ENCODE measurements at places on chromosomes 6 and 20.

DNA sequence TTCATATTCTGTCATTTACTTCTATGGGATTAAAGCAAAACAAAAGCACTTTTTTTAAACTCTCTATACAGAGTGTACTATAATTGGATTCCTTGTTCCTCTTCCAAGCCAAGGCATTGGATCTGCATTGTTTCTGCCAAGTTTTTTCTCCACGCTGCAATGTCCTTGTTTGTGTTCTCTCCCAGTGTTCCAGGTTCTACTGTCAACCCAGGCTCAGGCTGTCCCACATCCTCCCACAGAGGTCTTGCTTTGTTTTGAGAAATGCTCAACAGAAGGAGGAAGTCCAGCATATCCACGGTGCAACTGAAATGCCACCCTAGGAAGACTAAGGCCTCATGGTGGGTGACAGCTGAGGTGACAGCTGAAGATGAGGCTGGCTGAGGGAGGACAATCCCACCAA, 287.1 kb upstream of the PRDM1 start:
- DNase-seq: no peak

- no peak for DNase-seq
Measured at GRCh38 chr20:43870484-43870883, 44.2 kb upstream of the TOX2 start.

DNA sequence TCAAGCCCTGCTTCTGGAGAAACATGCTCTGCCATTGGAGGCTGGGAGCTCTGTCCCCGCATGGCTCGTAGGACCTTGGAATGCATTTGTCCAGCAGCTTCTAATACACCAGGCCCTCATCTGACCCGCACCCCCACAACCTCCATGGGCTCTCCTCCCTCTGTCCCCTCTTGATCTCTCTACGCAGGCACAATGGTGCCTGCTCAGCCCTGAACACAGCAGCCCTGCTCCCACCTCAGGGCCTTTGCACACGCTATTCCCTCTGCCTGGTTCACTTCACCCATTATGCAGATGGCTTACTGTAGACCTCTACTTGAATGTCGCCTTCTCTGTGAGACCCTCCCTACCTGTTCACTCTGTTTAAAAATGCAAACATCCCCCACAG, 27.0 kb upstream of the PTGIS start:
- DNase-seq: no peak

DNA sequence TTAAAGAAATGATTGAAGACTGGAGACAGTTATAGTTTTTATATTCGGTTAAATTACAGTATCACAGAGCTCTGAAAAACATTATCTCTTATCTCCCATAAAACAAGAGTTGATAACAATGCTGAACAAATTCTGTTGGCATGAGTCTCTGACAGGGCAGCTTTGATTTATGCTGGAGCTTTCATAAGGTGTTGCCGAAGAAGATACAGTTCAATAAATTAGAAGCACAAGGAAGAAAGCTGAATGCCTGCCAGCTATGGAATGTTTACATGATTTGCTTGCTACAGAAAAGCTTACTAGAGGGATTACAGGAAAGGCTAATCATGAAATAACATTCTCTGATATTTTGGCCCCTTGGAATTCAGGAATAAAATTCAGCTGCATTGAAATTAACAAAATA, 431.9 kb upstream of the GJE1 start:
- no peak for DNase-seq

DNA sequence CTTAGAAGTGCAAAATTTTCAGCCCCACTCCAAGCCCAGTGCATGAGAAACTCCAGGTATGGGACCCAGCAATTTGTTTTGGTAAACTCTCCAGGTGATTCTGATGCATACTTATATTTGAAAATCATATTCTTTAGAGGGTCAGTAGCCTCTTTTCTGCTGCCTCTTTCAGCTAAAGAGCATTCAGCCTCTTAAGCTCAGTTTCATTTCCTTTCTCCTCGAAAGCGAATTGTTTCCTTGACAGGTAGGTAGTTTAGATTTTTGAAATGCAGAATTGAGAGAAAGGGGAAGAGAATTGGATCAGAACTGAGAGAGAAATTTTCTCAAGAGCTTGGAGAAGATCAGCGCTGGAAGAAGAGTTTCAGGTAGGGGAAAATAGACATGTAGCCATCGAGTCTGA, 995.8 kb upstream of the FLRT3 start:
- no peak for DNase-seq

DNA sequence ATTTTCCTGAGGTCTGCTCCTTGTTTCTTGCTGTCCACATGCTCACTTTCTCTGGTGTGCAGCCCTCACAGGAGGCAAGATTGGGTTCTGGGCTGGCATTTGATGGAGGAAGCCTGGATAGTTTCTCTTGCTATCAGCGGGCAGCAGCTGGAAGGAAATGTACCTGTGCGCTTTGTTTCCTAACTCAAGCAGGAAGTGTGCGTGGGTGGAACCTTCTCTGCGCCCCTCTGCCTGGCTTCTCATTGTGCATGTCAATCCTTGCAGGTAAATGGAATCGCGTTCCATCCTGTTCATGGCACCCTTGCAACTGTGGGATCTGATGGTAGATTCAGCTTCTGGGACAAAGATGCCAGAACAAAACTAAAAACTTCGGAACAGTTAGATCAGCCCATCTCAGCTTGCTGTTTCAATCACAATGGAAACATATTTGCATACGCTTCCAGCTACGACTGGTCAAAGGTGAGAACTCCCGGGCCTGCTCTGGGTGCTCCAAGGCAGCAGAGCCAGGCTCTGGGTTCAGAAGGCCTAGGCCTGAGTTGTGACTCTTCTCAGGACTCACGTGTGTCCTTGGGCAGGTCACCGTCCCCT, 16.8 kb upstream of the RBM38 start:
- no peak for DNase-seq

DNA sequence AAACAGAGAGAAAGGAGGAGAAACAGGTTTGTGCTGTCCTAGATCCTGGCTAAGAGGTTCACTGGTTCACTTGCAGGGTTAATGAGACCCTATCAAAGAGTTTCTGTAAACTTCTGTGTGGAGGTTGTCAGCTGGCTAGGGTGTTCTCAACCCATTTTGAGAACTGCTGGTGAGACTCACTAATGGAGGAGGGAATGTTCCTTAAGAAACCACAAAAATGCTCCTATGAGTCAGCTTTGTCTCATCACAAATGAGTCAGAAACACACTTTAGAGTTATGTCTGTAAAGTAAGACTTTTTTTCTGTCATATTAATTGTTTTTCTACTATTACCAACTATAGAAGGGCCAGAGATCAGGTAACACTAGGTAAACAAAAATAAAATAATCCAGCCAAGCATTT, 884.4 kb downstream of the PHF3 start:
- DNase-seq: no peak

GRCh38 chr6:44237021-44237812, 9.7 kb upstream of the HSP90AB1 start:
- DNase-seq: peak; percentile 53

GRCh38 chr20:59903621-59904020, 29.8 kb downstream of the SYCP2 start:
- DNase-seq: no peak

DNA sequence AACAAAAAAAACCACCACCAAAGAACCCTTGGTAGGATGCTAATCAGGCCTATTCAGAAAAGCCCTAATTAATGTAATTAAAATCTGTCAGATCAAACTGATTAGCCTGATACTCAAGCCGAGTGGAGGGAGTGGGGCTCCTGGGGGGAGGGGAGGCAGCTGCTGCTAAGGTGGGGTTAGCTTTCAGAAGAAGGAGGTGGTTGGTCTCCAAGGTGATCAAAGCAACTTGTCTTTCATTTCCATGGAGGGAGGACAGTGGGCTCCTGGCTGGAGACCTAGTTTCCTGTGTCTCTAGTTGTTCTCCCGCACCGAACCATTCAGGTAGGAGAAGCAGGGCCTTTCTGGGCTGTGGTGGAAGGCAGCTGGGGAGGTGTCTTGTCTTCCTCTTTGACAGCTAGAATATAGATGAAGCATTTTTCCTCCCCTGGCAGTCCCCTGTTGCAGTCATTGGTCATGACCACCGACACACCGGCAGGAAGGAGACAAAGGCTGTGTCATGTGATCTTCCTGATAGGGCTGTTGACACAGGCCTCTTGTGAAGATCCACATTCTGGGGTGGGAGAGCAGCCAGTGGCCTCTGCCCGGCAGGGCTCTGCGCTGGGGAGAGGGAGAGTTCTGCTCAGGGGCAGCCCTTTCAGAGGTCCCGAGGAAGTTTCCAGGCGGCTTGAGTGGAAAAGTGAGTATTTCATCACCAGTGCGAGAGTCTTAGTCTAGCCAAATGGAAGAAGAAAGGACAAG, 39.9 kb upstream of the PRDM1 start:
- DNase-seq: no peak

DNA sequence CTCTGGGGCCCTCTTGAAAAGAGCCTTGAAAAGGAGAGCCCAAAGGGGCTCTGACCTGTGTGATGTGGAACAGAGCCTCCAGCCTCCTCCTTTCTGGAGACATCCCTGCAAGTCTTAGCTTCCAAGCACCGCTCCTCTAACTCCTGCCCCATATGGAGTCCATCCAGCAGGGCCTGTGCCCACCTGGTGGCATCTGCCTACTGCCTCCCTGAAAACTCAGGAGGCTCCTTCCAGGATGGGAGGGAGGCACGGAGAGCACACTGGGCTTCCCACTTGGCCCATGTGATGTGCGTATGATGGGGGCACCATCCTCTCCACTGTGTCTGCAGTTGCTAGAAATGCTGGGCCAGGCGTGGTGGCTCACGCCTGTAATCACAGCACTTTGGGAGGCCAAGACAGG, 98.1 kb downstream of the SYNDIG1 start:
- DNase-seq: no peak

DNA sequence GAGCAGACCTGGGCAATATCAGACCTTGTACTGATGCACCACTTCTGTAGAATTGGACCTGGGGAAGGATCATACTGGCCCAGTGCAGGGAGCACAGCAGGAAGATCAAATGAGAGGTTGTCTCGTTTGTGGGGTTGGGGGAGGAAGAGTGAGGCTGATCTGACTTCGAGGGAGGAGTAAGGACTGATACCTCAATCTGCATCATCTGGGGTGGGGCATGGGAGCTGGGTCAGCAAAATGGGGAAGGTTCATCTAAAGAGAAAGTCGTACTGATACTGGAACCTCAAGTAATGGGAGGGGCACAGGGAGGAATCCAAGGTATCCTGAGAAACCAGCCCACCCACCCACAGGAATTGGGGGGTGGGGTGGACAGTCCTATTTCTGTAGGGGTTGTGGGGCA, 3.7 kb downstream of the RNF39 start:
- no peak for DNase-seq

DNA sequence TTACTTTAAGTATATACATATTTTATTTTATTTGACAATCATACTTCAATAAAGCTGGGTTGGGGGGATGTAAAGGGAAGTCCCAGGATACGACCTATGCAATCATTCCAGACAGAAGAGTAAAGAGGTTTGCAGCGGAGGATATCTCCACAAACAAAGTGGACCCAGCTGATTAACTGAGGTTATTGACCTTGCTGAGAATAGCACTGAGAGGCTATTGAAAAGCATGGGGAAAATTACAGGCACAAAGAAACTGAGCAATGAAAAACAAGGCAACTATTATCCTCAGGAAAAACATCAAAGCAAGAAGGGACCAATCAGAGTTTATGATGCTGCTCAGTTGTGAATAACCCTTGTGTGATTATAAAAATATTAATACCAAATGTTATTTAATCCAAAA, 32.6 kb downstream of the SERPINB1 start:
- no peak for DNase-seq

GRCh38 chr6:26021001-26021349, 58.4 kb downstream of the TRIM38 start:
- DNase-seq: no peak

GRCh38 chr6:10719296-10719963, 3.4 kb upstream of the TMEM14C start:
- DNase-seq: peak; percentile 6

GRCh38 chr6:102026649-102027048, 633.1 kb downstream of the GRIK2 start:
- no peak for DNase-seq

- DNase-seq: no peak
Measured at GRCh38 chr20:45044601-45045000, 56.3 kb downstream of the KCNS1 start.

DNA sequence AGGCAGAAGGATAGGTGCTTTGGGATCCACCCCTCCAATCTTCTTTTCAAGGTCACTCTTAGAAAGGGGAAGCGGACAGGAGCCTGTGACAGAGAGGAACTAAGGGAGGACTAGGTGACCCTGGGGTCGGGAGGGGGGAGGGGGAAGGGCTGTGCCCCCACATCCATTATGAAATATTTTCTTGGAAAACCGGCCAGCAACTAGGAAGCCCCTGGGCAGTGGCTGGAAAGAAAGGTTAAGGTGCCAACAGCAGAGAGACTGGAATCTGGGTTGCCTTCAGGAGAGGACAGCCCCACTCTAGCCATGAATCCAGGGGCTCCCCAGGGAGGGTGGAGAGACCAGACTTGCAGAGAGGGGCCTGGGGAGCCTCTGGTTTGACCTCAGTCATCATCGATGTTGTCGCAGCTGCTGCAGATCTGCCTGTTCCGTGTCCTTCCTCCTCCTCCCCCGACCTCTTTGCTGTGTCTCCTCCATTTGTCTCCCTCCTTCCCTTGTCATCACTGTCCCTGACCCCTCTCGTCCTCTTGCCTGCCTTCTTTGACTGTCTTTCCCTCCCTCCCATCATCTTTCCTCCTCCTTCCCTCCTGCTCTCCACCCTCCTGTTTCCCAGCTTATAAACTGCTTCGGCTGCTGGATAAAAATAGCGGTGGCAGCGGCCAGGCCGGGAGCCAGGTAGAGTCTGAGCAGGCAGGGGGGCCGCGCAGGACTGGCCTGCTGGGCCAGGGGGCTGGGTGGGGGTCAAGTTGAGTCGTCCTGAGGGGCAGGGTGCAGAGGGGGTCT, 3.2 kb downstream of the SLC29A1 start:
- DNase-seq: no peak

DNA sequence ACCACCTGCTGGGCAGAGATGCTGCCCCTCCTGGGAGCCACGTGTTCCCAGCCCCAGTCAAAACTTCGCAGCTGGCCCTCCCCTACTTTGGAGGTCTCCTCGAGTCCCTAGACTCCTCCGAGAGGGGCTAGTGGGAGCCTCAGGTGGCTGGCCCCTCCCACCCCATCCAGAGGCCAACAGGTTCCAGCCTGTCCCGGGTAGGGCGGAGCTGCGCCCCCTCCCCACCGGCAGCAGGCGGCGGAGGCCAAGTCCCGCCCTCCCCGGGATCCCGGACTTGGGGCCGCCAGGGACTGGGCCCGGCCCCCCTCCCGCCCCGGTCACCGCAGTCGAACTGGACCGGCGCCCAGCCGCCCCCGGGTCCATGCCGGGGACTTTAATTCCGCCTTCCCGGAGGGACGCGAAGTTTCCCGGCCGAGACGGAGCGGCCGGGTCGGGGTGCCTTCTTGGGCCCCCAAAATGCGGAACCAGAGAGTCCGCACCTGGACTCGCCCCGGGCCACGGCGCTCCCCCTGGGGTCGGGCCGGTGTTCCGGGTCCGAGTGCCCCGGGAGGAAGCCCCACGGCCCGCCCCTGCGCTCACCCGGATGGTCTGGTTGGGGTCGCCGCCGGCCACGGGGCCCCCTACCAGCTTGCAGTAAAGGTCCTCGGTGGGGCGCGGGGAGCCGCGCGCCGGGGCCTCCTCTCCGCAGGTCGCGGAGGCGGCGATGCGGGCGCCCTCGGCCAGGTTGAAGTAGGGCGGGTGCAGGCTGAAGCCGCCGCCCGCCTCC, 559 bp downstream of the LAMA5 start:
- no peak for DNase-seq

GRCh38 chr6:122276637-122277036, 122.8 kb upstream of the HSF2 start:
- DNase-seq: no peak

GRCh38 chr6:421211-421610, 29.7 kb downstream of the IRF4 start:
- DNase-seq: no peak

- DNase-seq: no peak
Measured at GRCh38 chr6:100721256-100721655, 159.9 kb downstream of the ASCC3 start.

Measured in activated CD4-positive, alpha-beta T cell treated with anti-CD3 and anti-CD28 coated beads for 24 hours (primary cell).